CD8-positive, alpha-beta T cell (primary cell): ENCODE measurements at places on chromosomes 13 and 19.

GRCh38 chr19:4638317-4638716, 999 bp upstream of the TNFAIP8L1 start:
- DNase-seq: no peak

GRCh38 chr19:768424-768823, 17.5 kb downstream of the MISP start:
- DNase-seq: no peak

- DNase-seq: no peak
Observed at GRCh38 chr13:24893863-24894262, 129.9 kb downstream of the RNF17 start.

- DNase-seq: no peak
Observed at GRCh38 chr13:101452519-101453485, at the start of gene ITGBL1. ITGBL1 (plus strand) TSS chr13:101452675; CDS start chr13:101452834, 159 bp downstream.

DNA sequence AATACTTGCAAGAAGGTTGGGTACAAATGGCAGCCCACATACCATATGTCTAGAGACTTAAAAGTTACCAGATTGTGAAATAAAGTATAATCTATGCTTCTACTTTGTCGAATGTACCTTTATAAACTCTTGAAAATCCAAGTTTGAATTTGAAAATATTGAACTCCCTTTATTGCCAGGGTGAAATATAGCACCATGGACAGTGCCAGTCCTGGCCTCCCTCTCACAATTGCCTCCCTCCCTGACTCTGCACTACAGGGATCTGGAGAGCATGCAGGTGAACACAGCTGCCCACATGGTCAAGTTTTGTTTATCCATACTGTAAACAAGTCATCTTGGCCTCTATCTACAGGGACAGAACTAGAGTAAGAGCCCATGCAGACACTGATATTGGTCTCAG, 394.1 kb upstream of the SLITRK6 start:
- no peak for DNase-seq

- DNase-seq: no peak
Observed at GRCh38 chr19:58330458-58330857, 3.7 kb downstream of the ZSCAN22 start.

DNA sequence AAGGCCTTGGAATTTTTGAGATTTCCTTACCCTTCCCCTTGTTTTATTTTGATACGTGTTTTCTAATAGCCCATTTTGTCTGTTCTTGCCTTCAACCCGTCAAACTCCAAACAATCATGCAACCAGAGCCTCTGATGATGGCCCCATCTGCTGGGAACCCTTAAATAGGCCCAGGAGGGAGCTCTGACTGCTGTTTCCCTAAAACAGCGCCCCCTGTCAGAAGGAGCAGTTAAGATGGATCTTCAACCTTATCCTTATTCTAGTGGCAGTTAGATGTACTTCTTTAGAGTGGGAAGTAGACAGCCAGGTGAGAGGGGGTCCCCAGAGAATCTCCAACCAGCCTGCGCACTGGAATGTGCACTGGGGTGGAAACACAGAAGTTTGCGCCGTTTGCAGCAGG, 1031.0 kb upstream of the PCDH9 start:
- DNase-seq: no peak

DNA sequence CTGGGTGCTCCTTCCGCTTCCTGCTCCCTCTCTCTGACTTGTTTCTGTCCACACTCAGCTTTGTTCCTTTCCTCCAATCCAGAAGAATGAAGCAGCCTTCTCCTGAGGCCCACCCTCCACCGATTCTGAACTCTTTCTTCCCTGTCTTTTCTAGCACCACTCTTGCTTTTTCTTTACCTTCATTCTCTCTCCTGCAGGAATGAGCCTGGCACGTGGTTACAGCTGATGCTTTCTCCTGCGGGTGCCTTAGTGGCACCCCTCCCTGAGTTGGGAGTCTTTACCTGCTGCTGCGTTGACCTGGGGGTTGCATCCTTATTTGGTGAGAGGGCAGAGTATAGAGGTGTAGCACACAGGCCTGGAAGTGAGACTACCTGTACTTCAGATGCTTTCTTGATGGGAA, 6.2 kb downstream of the UBAC2 start:
- no peak for DNase-seq

- DNase-seq: no peak
Observed at GRCh38 chr13:101640788-101641400, 188.4 kb downstream of the ITGBL1 start.

DNA sequence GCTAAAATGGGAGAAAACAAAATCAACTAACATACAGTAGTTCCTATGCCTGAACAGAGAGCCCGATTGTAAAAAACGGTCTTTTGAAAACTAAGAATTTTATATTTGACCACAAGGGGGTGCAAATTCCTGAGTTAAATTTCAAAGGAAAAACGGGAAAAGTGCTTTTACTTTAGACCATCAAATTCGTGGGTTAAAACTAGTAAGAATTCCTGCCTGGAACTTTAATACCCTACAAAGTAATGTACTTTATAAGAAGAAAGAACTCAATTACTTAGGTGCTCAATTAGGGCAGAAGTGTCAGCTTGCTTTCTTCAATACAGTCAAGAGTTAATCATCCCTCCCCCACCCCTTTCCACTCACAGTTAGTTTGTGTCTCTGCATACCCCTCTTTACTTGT, 69.8 kb downstream of the KCNRG start:
- DNase-seq: no peak

DNA sequence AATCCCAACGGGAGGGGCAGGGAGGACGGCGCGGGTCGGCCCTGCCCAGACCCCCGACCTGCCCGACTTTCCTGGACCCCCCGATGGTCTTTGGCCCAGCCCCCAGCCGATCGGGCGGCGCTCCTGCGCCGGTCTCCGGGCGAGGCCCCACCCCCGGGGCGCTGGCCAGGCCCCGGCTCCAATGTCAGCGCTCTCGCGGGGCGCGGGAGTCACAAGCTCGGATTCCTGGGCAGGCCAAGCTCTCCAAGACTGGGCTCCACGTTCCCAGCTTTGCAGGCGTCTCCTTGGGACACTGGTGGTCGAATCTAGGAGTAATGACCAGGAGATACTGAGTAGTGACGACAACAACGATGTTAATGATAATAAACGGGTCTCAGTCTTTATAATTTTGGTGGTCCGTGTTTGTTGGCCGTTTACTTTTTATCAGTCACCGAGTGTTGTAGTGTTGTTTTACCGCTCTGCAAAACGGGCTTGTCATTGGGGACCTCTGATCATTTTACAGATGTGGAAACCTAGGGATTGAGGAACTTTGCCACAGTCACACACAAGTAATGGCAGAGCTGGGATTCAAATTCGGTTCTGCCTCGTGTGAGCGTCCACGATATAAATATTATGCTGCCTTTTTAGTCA, 545 bp downstream of the RAD23A start:
- no peak for DNase-seq

- no peak for DNase-seq
Observed at GRCh38 chr13:93425411-93425810, 198.8 kb downstream of the GPC6 start.

DNA sequence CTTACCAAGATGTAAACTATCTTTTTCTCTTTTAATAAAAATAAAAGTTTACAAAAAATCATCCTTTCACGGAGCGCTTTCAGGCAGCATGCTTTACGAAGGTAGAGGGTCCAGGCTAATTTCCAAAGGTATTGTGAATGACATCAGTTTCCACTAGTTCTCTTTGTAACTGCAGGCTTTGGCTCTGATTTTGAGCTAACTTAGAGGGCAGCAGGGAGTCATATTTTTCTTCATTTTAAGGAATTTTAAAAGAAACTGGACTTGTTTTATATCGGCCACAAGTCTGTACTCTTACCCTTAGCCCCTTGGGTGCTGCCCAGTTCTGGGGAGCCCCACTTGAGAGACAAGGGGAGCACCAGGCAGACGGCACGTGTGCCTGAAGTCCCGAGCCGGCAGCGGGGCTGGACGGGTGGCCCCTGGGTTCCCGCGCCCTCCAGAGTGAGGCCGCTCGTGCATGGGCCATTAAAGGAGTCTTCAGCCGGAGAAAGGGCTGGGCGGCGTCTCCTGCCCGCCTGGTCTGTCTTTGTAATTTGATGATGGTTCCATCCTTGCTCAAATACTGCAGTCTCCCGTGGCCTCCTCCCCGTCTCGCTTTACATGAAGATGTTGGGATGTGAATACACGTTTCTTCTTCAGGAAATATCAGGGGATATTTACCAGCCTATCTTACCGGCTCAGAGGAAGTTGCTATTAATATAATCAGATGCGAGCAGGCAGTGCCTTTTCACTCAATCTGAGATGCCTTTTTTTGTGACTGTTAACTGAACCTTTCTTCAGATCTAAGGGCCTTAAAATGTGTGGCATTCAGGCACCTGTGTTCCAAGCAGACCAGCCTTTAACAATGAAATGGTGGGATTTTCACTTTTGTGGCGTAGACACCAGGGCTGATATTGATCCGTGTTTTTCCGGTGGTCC, 67.4 kb downstream of the GGACT start:
- DNase-seq: no peak

GRCh38 chr13:41407380-41407779, 50.0 kb upstream of the RGCC start:
- no peak for DNase-seq

GRCh38 chr19:40149501-40149900, 41.7 kb upstream of the MAP3K10 start:
- no peak for DNase-seq

GRCh38 chr13:26208287-26208686, 13.8 kb downstream of the RNF6 start:
- no peak for DNase-seq

GRCh38 chr19:43624933-43625332, 5.5 kb upstream of the ZNF428 start:
- peak; percentile 84 for DNase-seq

DNA sequence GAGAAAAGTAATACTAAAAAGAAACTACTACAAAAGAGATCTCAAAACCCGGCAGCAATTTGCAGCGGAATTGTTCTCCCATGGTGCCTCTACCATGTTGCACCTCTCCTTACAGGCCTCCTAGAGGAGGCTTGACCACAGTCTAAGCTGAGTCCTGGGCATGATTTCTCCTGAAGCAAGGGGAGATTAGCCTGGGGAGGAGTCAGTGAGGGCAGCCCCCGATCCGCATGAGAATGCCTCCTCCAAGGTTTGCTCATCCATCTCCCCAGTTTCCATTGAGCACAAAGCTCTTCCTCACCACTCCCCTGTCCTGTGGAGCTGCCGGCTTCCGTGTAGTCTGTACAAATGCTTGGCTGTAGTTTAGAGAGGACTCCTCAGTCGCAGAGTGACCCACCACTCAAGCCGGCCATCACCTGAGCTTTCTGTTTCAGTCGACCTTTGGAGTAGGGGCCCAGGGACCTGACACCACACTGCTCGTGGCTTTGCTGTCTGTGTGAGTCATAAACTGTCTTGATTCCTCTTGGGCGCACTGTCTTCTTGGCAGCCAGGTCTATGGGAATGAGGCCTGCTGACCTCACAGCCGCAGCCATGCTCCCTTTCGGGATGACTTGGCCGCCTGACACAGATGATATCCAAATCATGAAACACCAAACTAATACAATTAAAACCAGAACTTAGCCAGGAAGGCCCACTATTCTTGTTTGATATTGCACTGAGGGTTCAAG, 72.3 kb downstream of the C1QTNF9 start:
- no peak for DNase-seq

DNA sequence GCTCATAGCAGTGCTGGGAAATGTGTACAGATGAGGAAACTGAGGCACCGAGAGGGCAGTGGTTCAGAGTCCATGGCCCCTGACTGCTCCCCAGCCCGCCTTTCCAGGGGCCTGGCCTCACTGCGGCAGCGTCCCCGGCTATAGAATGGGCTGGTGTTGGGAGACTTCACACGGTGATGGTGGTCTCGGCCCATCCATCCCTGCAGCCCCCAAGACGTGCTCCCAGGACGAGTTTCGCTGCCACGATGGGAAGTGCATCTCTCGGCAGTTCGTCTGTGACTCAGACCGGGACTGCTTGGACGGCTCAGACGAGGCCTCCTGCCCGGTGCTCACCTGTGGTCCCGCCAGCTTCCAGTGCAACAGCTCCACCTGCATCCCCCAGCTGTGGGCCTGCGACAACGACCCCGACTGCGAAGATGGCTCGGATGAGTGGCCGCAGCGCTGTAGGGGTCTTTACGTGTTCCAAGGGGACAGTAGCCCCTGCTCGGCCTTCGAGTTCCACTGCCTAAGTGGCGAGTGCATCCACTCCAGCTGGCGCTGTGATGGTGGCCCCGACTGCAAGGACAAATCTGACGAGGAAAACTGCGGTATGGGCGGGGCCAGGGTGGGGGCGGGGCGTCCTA, 15.9 kb downstream of the LDLR start:
- DNase-seq: no peak

GRCh38 chr19:35436477-35437405, 11.3 kb upstream of the FFAR2 start:
- peak; percentile 49 for DNase-seq

GRCh38 chr13:32471187-32471922, 43.4 kb upstream of the N4BP2L1 start:
- DNase-seq: no peak

GRCh38 chr13:64471916-64472315, 2758.2 kb downstream of the PCDH9 start:
- DNase-seq: no peak

DNA sequence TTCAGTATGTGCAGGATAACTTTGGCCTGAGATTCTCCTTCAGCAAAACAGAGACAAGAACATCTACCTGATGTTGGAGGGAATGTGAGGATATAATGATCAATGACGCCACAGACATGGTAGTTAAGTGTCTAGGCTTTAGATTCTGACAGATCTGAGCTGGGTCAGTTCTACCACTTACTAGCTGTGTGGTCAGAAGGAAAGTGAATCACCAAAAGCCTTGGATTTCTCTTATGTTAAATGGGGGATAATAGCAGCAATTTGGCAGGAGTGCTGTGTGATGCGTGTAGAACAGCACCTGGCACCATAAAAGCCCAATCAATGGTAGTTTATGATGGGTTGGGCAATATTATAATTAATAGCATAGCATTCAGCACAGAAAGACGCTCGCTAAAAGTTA, 41.7 kb downstream of the RXFP2 start:
- DNase-seq: no peak

- DNase-seq: no peak
Observed at GRCh38 chr13:29310806-29311205, 284.7 kb downstream of the SLC7A1 start.

GRCh38 chr13:108963846-108964600, 334.6 kb downstream of the MYO16 start:
- DNase-seq: no peak

- DNase-seq: no peak
Observed at GRCh38 chr19:47271949-47272348, 2.7 kb upstream of the INAFM1 start.

GRCh38 chr13:79246578-79246949, 159.5 kb downstream of the RBM26 start:
- no peak for DNase-seq

GRCh38 chr13:32019612-32020233, 11.9 kb upstream of the FRY start:
- DNase-seq: peak; percentile 42

DNA sequence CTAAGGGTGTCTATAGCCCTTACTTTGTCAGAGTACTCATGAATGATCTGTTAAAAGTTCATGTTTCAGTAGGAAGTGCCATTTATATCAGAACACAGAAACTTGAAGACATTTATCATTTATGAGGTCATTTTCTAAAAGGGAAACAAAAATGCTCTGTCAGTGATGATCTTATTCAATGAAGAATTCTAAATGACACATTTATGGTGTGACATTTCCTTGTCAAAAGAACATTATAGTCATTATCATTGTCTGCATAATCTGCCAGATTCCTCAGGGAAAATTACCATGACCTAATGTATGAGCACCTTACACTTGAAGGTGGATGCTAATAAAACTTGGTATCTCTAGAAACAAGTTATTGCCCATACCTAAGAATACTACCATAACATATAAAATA, 853.8 kb upstream of the SLITRK6 start:
- DNase-seq: no peak

GRCh38 chr13:83274679-83275078, 607.6 kb downstream of the SLITRK1 start:
- DNase-seq: no peak
